ENCODE measurements at places on chromosomes 12 and 14.

GRCh38 chr14:22597771-22598098 is 365 bp upstream of the ABHD4 start:
- no peak for DNase-seq

GRCh38 chr14:54465654-54466053 is 23.1 kb downstream of the GMFB start:
- DNase-seq: no peak

GRCh38 chr12:14416658-14417057 is 51.2 kb downstream of the ATF7IP start:
- DNase-seq: no peak

GRCh38 chr14:61911574-61911973 is 149.4 kb downstream of the SNAPC1 start:
- DNase-seq: no peak

DNA sequence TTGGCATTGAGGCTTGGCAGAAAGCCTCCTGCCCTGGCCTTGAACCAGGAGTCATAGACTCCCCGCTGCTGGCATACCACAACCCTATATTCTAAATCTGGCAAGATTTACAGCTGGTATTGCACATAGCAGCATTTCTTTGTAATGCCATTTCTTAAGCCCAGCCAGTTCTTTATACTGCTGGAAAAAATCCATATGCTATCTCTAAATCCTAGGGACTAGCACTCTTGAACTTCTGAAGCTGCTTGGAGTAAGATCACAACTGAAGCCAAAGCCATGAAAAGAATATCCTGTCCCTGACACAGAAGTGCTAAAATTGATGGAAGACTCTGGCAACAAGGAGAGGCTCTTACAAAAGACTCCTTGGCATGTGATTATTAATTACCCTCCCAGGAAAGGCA is 89.3 kb downstream of the KCNC2 start:
- DNase-seq: no peak

DNA sequence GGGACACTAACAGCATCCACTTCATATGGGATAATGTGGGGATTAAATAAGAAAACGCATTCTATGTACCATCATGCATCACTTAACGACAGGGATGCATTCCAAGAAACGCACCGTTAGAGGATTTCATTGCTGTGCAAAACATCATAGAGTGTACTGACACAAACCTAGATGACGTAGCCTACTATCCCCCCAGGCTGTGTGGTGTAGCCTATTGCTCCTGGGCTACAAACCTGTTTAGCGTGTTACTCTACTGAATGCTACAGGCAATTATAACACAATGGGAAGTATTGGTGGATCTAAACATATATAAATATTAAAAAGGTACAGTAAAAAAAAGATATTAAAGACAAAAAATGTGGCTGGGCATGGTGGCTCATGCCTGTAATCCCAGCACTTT is 230.6 kb downstream of the KSR2 start:
- DNase-seq: no peak

- DNase-seq: no peak
Measured at GRCh38 chr14:68229423-68230100, 410.0 kb downstream of the RAD51B start.

DNA sequence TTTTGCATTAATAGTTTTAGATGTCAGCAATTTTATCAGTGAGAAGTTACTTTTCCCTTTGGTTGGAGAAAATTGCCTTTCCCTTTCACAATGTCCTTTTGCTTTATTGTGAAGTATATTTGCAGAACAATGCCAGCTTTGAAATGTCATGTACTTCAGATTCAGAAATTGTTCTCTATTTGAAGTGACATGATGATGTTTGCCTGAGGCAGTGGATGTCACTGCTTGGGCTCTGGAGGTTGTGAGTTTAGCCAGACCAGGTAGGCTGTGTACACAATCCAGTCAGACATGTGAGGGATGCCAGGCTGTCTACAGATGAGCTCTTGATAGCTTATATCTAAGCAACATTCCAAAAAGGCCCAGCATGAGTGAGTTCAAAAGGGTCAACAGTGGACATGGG is 451.9 kb upstream of the FBXO33 start:
- no peak for DNase-seq

GRCh38 chr12:107983756-107984472 is 145.2 kb upstream of the WSCD2 start:
- no peak for DNase-seq

DNA sequence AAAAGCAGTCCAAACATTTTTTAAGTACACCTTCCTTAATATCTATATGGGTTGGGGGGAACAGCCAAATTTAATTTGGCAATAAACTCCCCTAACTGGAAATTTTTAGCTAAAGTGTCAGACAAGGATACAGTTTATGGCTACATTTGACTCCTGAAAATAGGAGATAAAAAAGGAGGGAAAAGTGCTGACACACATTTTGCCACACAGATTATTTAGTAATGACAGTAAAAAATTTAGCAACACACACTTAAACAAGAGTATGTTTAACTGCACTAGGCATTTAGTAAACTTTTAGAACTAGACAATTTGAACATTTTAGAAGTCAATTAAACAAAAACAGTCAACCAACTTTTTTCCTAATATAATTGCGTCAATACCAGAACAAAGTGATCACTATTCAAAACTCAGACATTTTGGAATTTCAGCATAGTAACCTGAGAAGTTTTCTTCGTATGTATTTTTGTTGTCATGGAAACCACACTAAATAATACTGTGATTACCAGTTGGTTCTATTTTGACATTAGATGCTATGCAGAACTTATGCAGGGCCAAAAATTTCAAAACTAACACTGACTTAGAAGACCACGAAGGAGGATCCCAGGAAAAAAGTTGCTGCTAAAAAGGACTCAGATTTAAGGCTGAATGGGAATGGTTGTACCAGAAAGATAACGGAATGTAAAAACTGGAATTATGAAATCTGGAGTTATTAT is 13.4 kb downstream of the GMFB start:
- no peak for DNase-seq

GRCh38 chr12:28253161-28253641 is 62.9 kb downstream of the CCDC91 start:
- no peak for DNase-seq

GRCh38 chr12:4829161-4829792 is 80.4 kb upstream of the KCNA1 start:
- no peak for DNase-seq

DNA sequence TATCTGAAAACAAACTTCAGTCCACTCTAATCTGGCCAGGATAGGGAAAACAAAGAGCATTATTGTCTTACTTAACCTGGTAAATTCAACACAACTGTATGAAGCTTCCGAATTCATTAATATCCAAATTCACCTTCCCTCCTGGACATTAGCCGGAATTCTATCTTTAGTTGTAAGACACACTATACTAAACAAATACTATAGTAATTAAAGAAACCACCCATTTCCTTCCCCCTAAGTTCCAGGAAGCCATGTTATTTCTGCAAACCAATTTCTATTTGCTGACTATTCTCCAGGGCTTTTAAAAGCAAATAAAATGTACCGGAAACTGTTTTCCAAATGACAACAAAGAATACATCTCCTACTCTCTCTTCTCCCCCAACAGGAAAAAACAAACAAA is 122.7 kb upstream of the MDM1 start:
- no peak for DNase-seq

GRCh38 chr12:62748941-62749468 is 185.9 kb downstream of the PPM1H start:
- DNase-seq: no peak
